ENCODE measurements at places on chromosomes 4 and X.

DNA sequence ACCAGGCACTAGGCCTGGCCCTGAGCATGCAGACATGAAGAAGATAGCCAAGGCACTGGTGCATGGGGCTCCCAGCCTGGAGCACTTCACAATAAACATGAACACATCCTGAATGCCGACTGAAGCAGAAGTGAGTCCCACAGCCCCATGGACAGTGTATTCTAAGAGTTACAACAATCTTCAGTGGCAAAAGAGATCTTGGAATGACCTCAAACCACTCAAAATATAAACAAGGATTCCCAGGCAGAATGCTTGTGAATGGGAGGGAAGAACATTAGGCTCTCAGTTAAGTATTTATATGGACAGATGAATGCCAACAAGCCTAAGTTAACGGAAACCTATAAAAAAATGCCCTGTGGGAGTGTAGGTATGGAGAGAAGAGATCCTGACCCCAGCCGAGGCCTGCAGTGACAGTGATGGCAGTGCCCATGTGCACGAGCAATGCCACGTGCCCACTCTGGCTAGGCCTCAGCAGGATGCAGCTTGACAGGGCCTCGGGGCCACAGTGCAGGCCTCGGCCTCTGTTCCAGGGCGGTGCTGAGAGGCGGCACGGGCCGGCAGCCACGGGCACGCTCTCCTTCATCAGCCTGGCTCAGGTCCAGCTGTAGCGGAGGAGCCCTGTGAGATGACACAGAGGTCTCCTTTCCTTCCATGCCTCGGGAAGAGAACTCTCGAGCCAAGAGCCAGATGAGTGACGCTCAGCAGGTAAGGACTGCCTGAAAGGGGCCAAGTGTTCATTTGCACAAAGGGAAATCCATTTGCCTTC, 49.2 kb downstream of the IRF2 start:
- no peak for DNase-seq
- H3K27me3 ChIP-seq, result no peaks in the 10 kb centered on the region
- peak overlapping the region; percentile 4 for H3K27ac ChIP-seq
- peaks cover 58% of the 10 kb centered on the region for H3K4me1 ChIP-seq
- peaks cover 86% of the 10 kb centered on the region for H3K36me3 ChIP-seq

DNA sequence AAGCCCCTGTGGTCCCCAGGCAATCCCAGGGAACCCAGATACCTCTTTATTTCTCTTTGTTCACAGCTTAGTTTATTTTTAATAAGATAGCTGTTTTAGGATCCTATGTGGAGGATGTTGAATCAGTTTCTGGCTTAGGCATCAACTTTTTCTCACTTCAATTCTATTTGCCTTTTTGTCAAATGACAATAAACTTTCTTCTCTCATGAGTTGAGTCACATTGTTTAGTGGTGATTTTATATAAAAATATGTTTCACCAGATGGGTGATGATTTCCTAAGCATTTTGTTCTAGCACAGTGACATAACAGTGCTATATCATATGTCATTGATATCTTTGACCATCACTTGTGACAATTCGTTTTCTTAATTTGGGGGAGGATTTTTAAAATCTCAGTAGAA, 198.1 kb upstream of the PUDP start:
- H3K4me3 ChIP-seq, result no peak overlapping the region
- no peaks in the 10 kb centered on the region for H3K27me3 ChIP-seq
- no peaks in the 10 kb centered on the region for H3K4me1 ChIP-seq
- DNase-seq, result no peak

- no peaks in the 10 kb centered on the region for H3K27me3 ChIP-seq
- no peaks in the 10 kb centered on the region for H3K4me1 ChIP-seq
- no peak overlapping the region for H3K4me3 ChIP-seq
- no peak for DNase-seq
- H3K27ac ChIP-seq, result no peak overlapping the region
Observed at GRCh38 chr4:84362896-84363655, 136.0 kb downstream of the NKX6-1 start.

GRCh38 chr4:52664479-52664878, 5.4 kb upstream of the USP46 start:
- no peak overlapping the region for H3K4me3 ChIP-seq
- no peak for DNase-seq
- H3K36me3 ChIP-seq, result peaks cover 8% of the 10 kb centered on the region

GRCh38 chr4:13907255-13907751, 279.8 kb upstream of the BOD1L1 start:
- no peak overlapping the region for H3K27ac ChIP-seq
- H3K27me3 ChIP-seq, result peaks cover 6% of the 10 kb centered on the region
- H3K36me3 ChIP-seq, result no peaks in the 10 kb centered on the region
- DNase-seq, result no peak
- no peaks in the 10 kb centered on the region for H3K4me1 ChIP-seq
- H3K4me3 ChIP-seq, result no peak overlapping the region

DNA sequence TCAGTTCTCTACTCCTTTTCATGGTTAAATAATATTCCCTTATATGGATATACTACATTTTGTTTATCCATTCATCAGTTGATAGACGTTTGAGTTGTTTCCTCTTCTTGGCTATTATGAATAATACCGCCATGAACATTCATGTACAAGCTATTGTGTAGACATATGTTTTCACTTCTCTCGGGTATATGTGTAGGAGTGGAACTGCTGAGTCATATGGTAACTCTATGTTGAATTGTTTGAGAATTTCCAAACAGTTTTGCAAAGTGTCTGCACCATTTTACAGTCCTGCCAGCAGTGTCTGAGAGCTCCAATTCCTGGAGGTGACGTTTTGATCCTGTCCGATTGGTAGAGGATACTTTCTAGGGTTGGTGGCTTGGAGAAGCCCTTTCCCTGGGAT, 23.6 kb downstream of the PLAC1 start:
- DNase-seq, result no peak
- no peak overlapping the region for H3K4me3 ChIP-seq
- H3K27ac ChIP-seq, result no peak overlapping the region
- H3K27me3 ChIP-seq, result peaks cover 13% of the 10 kb centered on the region
- H3K4me1 ChIP-seq, result no peaks in the 10 kb centered on the region
- H3K36me3 ChIP-seq, result no peaks in the 10 kb centered on the region

DNA sequence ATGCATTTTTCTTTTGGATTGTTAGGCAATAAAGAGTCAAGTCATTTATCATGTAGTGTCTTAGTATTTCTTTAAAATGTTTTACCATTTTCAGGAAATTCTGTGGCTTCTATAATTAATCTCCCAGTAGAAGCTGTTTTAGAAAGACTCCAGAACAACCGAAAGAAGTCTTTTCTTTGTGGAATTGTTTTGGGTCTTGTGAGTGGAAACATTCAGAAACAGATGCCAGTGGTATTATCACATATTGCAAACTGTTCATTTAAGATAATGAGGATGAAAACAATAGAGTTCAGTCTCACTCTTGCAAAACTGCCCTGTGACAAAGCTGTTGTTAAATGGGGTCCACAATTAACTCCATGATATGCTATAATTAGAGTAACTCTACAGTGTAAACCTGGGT, 211.2 kb upstream of the KIT start:
- H3K4me3 ChIP-seq, result no peak overlapping the region
- H3K36me3 ChIP-seq, result no peaks in the 10 kb centered on the region
- peaks cover 7% of the 10 kb centered on the region for H3K27me3 ChIP-seq
- no peak overlapping the region for H3K27ac ChIP-seq

DNA sequence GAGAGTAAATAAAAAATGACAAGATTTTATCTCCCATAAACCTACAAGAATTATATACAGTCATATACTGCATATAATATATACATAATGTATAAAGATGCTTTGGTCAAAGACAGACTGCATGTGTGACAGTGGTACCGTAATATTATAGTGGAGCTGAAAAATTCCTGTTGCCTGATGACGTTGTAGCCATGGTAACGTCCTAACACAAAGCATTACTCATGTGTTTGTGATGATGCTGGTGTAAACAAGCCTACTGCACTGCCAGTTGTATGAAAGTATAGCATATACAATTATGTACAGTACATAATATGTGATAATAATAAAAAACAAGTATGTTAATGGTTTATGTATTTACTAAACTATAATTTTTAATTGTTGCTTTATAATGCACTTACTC, 245.2 kb upstream of the CENPE start:
- H3K4me1 ChIP-seq, result no peaks in the 10 kb centered on the region
- no peak overlapping the region for H3K4me3 ChIP-seq
- no peak for DNase-seq
- H3K27ac ChIP-seq, result no peak overlapping the region

- peak; percentile 53 for DNase-seq
- H3K27me3 ChIP-seq, result no peaks in the 10 kb centered on the region
- peak overlapping the region; percentile 60 for H3K4me3 ChIP-seq
- H3K27ac ChIP-seq, result peak overlapping the region; percentile 73
Observed at GRCh38 chrX:153582896-153583295, 16.0 kb downstream of the CCNQ start.

- no peaks in the 10 kb centered on the region for H3K27me3 ChIP-seq
- no peak overlapping the region for H3K27ac ChIP-seq
- DNase-seq, result no peak
- H3K36me3 ChIP-seq, result no peaks in the 10 kb centered on the region
Observed at GRCh38 chr4:87679449-87680169, 29.5 kb downstream of the DMP1 start.

- DNase-seq, result no peak
- H3K4me3 ChIP-seq, result no peak overlapping the region
- no peaks in the 10 kb centered on the region for H3K36me3 ChIP-seq
- H3K27me3 ChIP-seq, result no peaks in the 10 kb centered on the region
Observed at GRCh38 chrX:117538178-117539089, 578.2 kb downstream of the KLHL13 start.

GRCh38 chrX:41441934-41442823, 5.0 kb upstream of the NYX start:
- DNase-seq, result peak; percentile 87
- H3K27me3 ChIP-seq, result no peaks in the 10 kb centered on the region
- H3K27ac ChIP-seq, result peak overlapping the region; percentile 53
- peak overlapping the region; percentile 73 for H3K4me3 ChIP-seq
- H3K36me3 ChIP-seq, result no peaks in the 10 kb centered on the region

- peak; percentile 22 for DNase-seq
- no peaks in the 10 kb centered on the region for H3K36me3 ChIP-seq
- peaks cover 21% of the 10 kb centered on the region for H3K4me1 ChIP-seq
- H3K27ac ChIP-seq, result no peak overlapping the region
Observed at GRCh38 chr4:89837385-89837992, 528 bp upstream of the SNCA start.

- no peak for DNase-seq
- H3K27ac ChIP-seq, result no peak overlapping the region
- no peaks in the 10 kb centered on the region for H3K4me1 ChIP-seq
- no peak overlapping the region for H3K4me3 ChIP-seq
- no peaks in the 10 kb centered on the region for H3K27me3 ChIP-seq
- peaks cover 42% of the 10 kb centered on the region for H3K36me3 ChIP-seq
Observed at GRCh38 chrX:104189837-104190236, 23.6 kb downstream of the FAM199X start.

GRCh38 chr4:144574000-144574399, 72.0 kb upstream of the HHIP start:
- no peak overlapping the region for H3K27ac ChIP-seq
- H3K27me3 ChIP-seq, result no peaks in the 10 kb centered on the region
- H3K4me1 ChIP-seq, result peaks cover 9% of the 10 kb centered on the region
- DNase-seq, result no peak

- DNase-seq, result no peak
- no peaks in the 10 kb centered on the region for H3K4me1 ChIP-seq
- H3K27me3 ChIP-seq, result no peaks in the 10 kb centered on the region
- H3K27ac ChIP-seq, result no peak overlapping the region
- H3K36me3 ChIP-seq, result no peaks in the 10 kb centered on the region
Observed at GRCh38 chrX:8455557-8455956, 9.1 kb upstream of the VCX3B start.

DNA sequence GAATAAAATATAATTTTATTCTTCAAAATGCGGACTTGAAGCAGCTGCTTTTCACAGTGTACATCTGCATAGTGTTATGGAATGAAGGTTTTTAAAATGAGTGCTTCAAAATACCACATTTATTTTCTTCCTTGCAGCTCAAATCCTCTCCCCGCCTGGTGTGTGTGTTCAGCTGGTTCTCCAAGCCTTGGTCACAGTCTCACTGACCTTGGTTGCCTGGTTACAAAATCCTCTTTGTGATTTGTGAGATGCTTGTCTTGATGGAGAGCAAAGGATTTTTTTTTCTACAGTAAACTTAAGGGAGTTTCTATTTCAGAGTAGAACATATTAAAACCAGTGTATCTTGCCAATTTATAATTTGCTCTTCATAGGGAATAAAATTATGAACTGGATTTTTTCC, 139.2 kb downstream of the PCDH18 start:
- no peak overlapping the region for H3K27ac ChIP-seq
- no peaks in the 10 kb centered on the region for H3K27me3 ChIP-seq
- no peak overlapping the region for H3K4me3 ChIP-seq

- H3K27me3 ChIP-seq, result no peaks in the 10 kb centered on the region
- peaks cover 2% of the 10 kb centered on the region for H3K36me3 ChIP-seq
- no peak overlapping the region for H3K27ac ChIP-seq
Observed at GRCh38 chr4:48909697-48910096, 3.1 kb upstream of the OCIAD2 start.

DNA sequence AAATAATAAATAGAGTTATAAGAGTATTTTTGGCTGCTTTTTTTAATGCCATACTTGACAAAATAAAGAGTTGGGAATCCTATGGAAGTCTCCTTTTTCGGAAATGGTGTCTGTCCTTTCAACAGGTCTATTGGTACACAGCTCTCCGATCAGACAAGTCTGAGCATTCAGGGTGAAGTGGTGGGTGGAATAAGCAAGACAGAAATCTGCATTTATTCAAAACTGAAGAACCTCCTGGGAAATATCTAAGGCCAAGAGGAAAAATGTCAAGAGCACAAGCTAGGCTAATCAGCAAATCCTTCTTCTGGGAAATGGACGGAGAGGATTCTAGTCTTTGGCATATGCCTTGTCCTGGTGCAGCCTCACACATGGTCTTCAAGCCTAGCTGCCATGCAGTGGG, 309.0 kb downstream of the CENPC start:
- H3K27me3 ChIP-seq, result no peaks in the 10 kb centered on the region
- H3K4me1 ChIP-seq, result no peaks in the 10 kb centered on the region
- H3K27ac ChIP-seq, result no peak overlapping the region
- no peak overlapping the region for H3K4me3 ChIP-seq
- H3K36me3 ChIP-seq, result no peaks in the 10 kb centered on the region

DNA sequence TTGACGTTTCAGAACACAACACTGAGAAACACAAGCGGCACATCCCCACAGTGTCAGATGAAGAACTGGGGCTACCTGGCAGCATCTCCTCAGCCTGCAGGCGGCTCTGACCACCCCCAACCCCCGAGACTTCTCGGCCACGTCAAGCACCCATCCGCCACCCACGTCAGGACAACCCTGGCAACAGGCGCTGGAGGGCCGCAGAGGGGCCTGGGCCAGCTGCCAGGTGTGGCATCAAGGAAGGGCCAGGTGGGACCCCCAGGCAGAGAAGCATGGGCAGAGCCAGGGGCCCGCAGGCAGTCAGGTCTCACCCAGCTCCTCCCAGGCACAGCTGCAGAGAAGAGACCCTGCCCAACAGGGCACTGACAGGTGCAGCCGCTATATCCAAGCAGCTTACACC, 22.3 kb downstream of the GAK start:
- no peak overlapping the region for H3K27ac ChIP-seq
- peaks cover 4% of the 10 kb centered on the region for H3K4me1 ChIP-seq
- no peak overlapping the region for H3K4me3 ChIP-seq
- peaks cover 62% of the 10 kb centered on the region for H3K36me3 ChIP-seq
- DNase-seq, result no peak

All from activated B cell treated with CpG ODN at 0.5 μM for 24 hours (primary cell).